ENCODE measurements at places on chromosomes 3 and 15.

- no peak for DNase-seq
Measured at GRCh38 chr15:60374628-60375081, 23.1 kb downstream of the ANXA2 start.

GRCh38 chr3:95272781-95273180 lies 1209.9 kb downstream of the NSUN3 start:
- DNase-seq: no peak

DNA sequence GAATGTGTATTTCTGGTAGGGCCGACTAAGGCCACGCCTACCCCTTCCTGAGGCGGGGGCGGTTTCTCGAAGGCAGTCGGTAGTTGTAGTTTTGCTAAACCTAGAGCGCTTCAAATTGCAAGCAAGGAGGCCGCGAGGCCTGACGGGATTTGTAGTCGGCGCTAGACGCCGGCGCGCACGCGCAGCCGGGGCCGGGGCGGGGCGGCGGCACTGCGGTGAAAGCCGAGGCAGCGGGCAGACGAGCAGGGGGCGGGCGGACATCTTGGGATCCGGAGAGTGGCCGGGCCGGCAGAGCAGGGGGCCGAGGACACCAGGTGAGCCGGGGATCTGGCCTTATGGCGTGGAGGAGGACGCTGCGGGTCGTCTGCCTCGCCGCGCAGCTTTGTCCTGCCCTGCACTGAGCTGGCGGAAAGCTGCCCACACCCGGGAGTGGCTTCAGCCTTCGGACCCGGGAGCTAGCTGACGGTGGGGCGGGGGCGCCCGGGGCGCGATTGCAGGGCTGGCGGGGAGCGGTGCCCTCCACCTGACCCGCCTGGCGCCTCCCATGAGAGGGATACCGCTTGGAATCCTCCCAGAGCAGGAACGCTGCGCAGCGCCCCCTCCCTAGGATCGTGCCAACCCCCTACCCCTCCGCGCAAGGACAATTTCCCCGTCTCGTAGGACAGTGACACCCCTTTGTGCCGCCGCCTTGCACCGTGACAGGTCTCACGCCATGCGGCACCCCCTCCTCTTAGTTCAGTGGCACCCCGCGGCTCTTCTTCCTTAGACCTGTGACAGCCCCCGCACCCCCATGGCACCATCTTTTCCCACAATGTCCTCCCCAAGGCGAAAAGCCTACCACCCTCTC lies at the start of gene AP2M1:
TSS of gene AP2M1 (plus strand) at position 210 of the 847 bp plus-strand sequence. CDS start 2,139 bp downstream, outside the sequence.
- DNase-seq: peak; percentile 95

DNA sequence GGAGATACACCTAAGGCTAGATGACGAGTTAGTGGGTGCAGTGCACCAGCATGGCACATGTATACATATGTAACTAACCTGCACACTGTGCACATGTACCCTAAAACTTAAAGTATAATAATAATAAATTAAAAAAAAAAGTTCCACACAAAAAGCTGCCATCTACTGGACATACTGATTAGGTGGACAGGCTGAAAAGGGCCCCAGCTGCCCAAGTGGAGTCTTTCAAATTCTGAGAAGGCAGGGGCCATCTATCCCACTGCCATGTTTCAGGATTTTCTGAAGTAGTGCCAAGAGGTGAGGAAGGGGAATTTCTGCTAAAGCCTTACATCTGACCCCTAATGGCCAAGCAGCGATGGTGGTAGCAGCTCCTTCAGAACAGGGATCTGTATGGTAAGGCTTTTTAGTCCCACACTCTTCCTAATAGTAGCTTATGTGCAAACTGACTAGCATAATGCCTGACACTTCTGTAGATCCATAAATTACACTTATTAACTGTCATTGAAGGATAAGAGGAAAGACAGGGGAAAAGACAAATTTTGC lies 7.7 kb downstream of the FSTL1 start:
- no peak for DNase-seq

GRCh38 chr15:69719527-69720240 lies 267.1 kb downstream of the RPLP1 start:
- DNase-seq: peak; percentile 51

- no peak for DNase-seq
Measured at GRCh38 chr3:10651506-10651905, 146.1 kb upstream of the ATP2B2 start.

DNA sequence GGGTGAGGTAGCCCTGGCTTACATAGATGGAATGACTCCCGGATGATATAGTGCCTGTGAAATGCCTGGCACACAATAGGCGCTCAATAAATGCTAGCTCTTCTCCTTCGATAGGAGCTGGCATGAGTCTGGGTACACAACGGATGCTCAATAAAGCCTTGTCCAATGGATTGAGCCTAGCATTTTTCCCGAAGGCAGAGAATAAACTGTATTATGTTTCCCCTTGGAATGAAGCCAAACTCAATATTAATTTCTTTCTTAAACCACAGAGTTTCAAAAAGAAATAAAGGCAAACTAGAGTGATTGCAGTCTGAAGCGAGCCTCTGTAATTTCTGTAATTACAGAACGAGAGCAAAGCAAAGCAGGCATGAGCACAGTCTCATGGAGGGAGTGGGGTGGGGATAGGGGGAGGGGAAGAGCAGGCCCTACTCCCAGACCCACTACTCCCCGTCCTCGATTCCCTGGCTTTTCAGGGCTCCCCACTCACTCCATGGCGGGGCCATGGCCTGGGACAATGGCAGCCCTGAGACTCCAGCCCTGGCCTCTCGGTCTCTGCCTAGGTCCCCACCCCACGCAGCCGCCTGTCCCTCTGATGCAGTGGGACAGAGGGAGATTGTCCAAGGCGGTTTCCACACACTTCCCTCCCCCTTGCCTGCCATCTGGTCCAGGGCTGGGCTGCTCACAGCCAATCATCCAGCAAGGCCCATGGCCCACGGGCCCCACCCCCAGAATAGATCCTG lies 18.0 kb downstream of the SLC6A1 start:
- no peak for DNase-seq

- no peak for DNase-seq
Measured at GRCh38 chr3:145058483-145058882, 1086.9 kb downstream of the DIPK2A start.

DNA sequence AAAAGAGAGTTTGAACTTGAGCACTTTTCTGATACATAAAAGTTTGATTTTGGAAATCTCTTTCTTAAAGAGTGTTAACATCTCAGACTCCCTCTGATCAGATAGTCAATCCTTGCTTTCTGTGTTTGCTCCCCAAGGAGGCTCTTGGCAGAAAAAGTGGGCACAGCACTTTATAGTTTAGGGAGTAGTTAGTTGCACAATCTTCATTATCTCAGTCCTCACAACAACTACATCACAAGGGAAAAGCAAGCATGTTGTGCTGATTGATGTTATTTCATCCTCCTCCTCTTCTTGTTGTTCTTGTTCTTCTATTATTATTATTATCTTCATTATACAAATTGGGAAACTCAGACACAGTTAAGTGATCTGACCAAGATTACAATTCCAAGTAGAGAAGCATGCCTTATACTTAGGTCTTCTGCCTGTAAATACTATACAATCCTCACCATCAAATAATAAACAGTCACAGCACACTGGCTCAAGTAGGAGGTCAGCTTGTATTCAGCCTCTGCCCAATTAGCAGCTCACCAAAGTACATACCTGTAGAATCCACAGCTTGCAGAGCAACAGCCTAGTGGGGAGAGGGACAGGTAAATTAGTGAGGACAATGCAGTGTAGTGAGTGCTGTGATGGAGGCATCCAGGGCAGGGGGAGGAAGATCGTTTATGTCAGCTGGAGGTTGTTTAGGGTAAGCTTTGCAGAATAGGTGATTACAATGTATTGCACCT lies 304.1 kb upstream of the MME start:
- no peak for DNase-seq

DNA sequence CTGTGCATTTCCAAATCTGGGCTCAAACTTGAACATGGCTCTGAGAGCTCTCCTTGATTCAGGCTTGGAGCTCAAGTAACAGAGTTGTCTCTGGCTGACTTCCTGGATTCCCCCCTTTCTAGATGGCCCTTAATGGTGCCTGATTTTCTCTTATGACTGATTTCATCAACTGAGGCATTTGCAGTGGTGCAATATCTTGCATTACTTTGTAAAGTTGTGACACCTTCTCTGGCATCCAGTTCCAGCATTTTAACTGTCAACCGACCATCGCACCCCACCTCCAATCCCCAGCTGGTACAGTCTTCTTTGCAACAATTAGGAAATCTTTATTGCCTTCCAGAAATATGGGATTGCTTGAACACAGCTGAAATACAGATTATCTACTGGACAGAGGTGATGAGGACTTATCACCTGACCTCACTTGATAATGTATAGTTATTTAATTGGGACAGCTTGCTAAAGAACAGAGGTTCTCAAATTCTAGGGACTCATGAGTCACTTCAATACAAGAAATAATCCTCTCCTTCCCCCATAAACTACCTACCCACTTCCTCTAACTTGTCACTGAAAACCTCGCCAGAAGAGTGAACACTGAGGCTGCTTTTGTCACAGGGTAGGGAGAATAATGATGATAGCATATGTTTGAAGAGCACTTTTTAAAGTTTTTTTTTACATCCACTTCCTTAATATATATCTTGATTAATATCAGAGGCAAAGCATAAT lies 41.8 kb downstream of the FILIP1L start:
- DNase-seq: no peak

DNA sequence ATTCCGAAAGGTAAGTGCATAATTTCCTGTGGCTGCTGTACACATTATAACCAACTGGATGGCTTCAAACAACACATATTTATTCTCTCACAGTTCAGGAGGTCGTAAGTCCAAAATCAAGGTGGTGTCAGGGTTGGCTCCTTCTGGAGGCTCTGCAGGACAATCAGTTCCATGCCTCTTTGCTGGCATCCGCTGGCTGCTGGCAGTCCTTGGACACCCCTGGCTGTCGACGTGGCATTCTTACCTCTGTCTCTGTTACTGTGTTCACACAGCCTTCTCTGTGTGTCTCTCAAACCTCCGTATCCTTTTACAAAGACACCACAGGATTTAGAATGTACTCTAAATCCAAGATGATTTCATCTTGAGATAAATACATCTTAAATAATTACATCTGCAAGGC lies 398.8 kb upstream of the ATP10A start:
- DNase-seq: no peak

- DNase-seq: no peak
Measured at GRCh38 chr3:119342176-119342575, 48.0 kb downstream of the ARHGAP31 start.

DNA sequence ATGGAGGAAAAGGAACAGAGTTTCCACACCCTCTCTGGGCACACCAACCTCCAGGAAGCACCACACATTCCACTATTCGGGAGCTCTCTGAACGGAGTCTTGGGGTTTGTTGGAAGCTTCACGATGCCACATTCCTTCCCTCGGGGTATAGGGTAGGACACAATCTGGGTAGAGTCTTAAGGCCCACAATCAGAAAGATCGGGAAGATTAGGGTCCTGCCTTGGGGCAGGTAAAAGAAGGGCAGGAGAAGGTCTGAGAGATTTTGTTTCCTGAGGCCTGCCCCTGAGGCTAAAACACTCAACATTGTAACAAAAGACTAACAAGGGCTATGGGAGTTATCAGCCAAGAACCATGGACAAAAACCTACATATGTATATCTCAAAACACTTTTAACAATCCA lies 89.2 kb upstream of the RAP2B start:
- DNase-seq: no peak

DNA sequence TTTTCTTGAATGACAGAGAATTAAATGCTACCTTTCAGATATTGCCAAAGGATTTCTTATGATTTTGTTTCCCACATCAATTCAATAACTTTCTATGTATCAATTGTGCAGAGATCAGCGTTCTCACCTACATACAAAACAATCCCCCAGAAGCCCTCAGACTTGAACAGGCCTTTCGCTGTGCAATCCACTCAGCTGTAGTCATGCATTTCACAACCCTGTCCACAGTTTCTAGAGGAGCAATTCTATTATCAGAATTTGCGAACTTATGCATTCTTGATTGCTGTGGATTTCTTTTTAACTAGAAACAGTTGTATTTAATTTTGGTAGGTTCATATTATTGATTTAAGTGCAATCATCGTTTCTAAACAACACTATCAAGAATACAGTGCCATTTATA lies 13.7 kb upstream of the ALCAM start:
- DNase-seq: no peak

DNA sequence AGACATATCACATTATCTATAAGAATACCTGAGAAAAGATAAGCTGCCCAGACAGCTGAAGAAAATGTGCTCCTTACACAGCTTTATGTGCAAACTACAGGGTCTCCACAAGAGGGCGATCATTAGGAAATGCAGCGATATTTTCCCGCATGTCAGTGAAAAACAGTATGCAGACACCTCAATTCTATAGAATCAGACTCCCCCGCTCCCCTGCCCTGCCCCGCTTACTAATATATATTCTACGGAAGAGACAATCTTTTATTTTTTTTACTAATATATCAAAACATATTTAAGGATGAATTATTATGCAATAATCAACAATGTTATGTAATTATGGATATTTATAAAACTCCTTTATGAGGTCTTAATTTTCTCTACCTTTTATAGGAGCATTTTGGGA lies 681.3 kb downstream of the ROBO1 start:
- peak; percentile 2 for DNase-seq

- no peak for DNase-seq
Measured at GRCh38 chr3:11928381-11928780, 75.8 kb upstream of the SYN2 start.

Measured in stimulated activated CD8-positive, alpha-beta memory T cell treated with anti-CD3 and anti-CD28 coated beads, Interleukin-2, amount 100 ng/mL, for 48 hours (primary cell).